CD4-positive, alpha-beta T cell treated with Interleukin-6 for 4 hours (primary cell): ENCODE measurements at places on chromosomes 5 and 9.

GRCh38 chr9:96413302-96414221 lies 4.6 kb downstream of the ZNF367 start:
- peak; percentile 44 for DNase-seq

DNA sequence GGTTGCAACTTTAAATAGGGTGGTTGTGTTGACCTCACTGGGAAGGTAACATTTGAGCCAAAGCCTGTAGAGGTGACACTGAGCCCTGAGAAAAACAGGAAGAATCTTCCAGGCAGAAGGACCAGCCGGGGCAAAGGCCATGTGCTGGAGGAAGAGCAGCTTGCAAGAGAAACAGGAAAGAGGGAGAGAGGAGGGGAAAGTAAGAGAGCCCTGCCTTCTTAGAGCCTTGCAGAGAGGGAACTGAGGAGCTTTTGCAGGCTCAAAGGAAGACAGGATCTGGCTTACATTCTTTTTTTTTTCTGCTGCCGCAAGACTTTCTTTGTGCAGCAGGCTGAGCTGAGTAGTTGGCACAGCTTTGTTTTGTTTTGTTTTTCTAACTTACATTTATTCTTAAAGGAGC lies 17.4 kb downstream of the C9orf153 start:
- DNase-seq, result no peak

DNA sequence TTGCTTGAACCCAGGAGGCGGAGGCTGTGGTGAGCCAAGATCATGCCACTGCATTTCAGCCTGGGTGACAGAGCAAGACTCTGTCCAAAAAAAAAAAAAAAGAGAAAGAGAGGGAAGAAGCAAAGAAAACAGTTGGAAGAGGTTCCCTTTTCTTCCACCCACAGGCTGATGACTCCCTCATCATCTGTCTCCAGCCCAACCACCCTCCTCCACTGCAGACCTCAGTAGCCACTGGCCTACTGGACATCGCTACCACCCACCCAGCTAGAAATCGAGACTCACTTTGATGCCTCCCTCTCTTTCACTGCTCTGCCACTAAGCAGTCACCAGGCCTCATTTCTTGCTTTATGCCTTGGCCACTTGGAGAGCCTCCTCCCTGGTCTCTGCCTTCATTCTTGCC lies 71.2 kb downstream of the NIPSNAP3B start:
- DNase-seq, result no peak

DNA sequence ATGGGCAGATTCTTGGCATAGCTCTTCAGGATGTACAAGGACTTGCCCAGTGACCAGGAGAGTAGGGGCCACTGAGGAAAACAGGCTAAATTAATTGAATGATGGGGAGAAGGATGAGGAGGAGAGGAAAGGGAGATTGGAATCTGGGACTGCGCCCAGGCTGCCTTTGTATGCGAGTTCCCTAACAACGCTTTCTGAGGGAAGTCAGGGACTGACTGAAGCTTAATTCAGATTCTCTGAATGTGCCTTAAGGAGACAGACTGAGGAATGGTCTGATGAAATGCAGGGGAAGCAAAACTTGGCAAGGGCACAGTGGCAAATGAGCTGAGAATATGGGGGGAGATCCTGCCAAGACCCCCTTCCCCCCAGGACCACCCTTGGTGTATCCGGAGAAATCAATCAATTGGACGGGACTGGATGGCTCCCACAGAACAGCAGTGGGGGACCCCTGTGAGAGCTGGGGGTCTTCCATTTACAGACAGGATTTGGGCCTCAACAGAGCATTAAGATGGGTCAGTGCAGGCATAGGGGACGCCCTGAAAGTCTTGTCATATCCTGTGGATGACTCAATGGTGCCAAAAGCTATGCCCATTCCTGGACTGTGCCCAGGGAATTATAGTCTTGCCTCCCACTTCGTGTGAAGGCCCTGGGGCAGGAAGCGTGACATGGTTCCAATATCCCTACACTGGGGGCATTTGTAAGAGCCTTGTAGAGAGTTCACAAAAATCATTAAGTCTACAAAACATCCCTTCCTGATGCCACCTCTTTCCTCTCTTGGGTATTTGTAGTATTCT lies 215.5 kb upstream of the TNC start:
- no peak for DNase-seq

- no peak for DNase-seq
Measured at GRCh38 chr5:82784521-82784920, 292.7 kb downstream of the TMEM167A start.

GRCh38 chr5:39892708-39893107 lies 467.9 kb upstream of the DAB2 start:
- no peak for DNase-seq

GRCh38 chr9:5389109-5389732 lies 48.5 kb downstream of the PLGRKT start:
- no peak for DNase-seq
